ENCODE measurements at places on chromosomes 5 and 9.

DNA sequence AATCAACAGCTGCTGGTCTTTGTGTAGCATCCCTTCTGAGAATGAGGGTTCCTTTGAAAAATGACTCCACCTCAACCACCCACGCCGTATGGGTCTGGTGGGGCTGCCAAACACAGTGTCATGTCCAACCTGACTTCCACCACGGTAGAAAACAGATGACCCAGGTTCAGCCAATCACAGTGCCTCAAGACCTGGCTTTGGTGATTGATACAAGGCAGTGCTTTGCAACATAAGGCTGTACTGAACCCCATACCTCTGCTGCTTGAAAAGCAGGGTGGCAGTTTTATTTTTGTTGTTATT, 11.5 kb upstream of the TGFBR1 start:
- no peak for DNase-seq

DNA sequence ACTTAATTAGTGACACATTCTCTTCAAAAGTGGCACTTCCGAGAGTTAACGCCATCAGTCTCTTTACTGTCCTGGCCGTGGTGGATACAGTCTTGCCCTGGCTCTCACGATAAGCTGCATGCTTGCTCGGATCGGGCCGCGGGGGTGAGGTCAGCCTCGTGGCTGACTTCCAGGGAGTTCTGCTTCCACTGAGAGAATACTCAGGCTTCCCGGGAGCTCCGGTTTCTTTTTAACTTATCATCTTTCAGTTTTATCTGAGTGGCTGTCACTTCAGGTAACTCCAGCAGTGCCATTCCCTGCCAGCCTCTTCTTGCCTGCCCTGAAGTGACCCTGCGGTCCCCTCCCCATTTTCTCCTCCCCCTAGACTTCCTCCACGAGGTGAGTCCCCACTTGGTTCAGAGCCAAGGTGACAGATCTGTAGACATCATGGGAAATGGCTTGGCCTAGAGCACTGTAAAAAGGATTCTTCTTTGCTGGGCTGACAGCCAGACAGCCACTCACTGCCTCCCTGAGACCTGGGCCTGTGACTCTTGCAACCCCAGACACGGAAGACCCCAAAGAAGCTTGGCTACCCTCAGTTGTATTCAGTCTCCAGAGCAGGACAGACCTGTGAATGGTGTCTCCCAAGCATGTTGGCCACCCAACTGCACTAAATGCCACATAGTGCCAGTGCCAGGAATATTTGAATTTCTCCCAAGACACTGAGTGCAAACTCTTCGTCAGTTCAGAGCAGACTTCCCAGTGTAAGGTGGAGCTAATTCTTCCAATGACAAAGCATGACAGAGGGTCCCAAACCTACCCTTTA, 95.1 kb downstream of the DAPK1 start:
- no peak for DNase-seq

GRCh38 chr9:80690349-80690939, 998.9 kb downstream of the TLE1 start:
- no peak for DNase-seq

DNA sequence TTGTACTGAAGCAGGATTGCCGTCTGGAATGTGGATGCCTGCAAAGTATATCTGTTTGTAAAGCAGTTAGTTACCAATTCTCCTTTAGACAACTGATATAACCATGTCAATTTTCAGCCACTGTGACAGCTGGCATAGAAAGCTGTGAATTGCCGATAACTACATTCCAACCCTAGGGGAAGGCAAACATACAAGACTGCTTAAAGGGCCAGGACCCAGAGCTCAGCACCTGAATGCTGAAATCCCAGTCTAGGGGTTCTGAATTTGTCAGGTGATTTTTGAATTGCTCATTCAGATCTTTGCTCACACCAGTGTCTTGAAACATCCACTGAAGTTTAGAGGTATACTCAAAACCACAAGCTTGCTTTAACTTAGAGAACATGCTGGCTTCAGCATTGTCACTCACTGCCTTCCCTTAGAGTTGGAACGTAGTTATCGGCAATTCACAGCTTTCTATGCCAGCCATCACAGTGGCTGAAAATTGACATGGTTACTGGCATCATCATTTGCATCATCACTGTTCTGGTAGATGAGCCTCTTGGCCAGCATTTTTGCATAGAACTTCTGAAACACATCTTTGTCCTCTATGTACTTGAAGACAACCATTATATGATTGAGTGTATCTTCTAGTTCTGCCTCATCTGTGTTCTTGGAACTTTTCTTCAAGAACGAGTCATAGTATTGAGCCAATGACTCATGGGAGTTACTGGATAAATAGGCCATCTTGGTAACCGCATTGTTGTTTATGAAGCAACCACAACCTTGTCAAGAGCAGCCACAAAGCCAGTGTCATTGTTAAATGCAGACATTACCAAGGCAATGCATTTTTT, 82.1 kb downstream of the CCDC192 start:
- DNase-seq, result no peak

DNA sequence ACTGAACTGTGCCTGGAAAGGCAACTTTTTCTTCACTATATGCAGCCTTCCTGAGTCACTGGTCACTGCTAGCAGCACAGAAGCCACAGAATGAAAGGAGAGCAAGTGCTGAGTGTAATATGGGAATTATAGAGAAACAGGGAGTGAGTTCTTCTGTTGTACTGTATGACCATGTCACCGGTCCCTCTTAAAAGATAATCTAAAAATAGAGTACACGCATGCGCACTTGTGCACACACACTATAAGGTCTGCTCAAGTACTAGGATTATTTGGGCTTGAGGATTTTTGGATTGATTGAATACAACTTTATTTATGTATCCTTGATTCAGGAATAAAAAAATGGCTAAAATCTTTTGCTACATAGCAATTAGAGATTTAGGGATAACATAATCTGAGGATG, 571.9 kb downstream of the PDE4D start:
- no peak for DNase-seq

- no peak for DNase-seq
Observed at GRCh38 chr9:120974921-120975320, 48.3 kb upstream of the TRAF1 start.

DNA sequence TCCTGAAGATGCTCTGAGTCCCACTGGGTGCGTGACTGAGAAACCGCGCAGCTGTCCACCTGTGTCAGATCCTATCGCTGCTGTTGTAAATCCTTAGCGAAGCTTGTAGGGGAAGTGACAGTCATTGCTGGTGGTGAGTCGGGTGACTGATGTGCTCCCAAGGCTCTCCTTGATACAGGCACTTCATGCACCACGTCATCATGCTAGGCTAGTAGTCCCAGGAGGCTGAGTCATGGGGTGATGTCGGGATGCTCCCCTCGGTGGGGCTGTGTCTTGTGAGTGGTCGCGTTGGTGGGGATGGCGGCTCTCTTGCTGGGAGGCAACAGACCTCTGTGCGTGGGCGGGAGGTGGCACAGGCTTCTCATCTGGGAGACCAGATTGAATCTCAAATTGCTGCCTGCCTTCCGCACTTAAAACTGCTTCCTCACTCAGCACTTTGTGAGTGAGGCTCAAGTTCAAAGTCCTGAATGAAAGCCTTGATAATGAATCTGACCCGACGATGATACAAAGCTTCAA, 84.7 kb downstream of the CSNK1A1 start:
- no peak for DNase-seq

- DNase-seq, result no peak
Observed at GRCh38 chr5:139113892-139114291, 84.3 kb downstream of the SIL1 start.

- DNase-seq, result no peak
Observed at GRCh38 chr5:174325961-174326360, 280.5 kb downstream of the NSG2 start.

DNA sequence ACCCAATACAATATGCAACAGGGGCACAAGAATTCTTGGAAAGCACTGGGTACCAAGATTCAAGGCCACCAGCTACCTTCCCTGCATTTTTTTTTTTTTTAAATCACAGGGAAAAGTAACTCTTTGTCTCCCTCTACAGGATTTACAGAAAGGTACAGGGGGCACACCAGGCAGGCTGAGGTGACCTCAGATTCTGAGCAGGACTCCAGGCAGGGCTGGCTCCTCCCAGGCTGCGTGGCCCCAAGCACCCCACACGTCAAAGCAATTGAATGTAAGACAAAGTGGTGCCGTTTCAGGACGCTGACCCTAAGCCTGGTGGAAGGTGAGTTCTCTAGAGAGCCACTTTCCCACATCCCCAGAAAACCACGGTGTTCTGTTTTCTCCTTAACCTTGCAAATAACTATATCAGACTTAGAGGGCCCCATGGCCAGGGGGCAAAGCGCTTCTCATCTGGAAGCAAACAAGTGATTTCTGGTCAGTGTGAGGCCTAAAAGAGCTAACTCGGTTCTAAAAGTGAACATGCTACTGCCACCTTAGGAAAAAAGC, 222.6 kb downstream of the ROR2 start:
- DNase-seq, result peak; percentile 46

DNA sequence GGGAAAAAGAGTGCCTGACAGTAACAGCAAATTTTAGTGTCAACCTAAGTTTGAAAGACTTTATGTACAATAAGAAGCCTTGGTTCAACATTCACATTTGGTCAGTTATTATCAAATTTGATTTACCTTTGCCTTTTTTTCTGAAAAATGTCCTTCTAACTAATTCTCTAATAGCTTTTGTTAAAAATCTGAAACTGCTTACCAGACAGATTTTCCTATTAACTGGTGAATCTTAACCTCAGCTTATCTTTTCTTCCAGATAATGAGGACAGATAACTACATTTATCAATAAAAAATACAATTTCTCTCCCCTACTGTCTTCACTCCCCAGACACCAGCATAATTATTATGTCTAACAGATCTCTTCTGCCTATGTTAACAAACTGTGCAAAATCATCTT, 988.5 kb downstream of the CDH18 start:
- DNase-seq, result no peak

- DNase-seq, result no peak
Observed at GRCh38 chr5:66717455-66718373, 121.5 kb downstream of the MAST4 start.

GRCh38 chr9:128125580-128126354, 1.8 kb downstream of the PTGES2 start:
- no peak for DNase-seq

GRCh38 chr5:99176186-99176585, 247.4 kb upstream of the CHD1 start:
- no peak for DNase-seq

DNA sequence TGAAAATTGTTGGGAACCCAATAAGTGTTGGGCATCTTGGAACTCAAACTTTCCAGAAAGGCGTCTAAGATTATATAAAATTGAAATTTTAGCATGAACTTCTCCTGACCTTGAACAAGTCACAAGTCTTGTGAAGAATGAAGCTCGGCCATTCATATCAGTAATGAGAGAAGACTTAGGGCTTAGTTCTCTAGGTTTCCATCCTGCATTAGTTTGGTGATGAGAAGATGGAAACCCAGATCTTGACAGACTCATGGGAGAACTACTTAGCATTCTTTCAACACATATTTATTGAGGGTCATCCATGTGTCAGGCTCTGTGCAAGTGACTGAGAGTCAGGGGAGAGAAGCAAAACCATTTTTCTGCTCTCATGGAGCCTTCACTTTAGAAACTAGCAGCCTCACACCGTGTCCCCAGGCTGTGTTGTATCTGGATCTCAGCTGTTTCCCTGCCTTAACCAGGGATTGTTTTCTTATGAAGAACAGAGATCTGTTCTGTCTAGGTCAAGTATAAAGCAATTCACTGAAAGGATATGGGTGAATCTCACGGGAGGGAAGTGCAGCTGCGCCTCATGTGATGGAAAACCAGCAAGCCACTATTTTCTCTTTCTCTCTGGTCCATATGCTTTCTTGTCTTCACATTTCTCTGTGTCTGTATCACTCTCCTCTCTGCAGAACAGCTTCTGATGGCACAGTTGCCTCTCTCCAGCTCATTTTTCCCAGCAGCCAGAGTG, 3.4 kb downstream of the GARNL3 start:
- DNase-seq, result no peak

DNA sequence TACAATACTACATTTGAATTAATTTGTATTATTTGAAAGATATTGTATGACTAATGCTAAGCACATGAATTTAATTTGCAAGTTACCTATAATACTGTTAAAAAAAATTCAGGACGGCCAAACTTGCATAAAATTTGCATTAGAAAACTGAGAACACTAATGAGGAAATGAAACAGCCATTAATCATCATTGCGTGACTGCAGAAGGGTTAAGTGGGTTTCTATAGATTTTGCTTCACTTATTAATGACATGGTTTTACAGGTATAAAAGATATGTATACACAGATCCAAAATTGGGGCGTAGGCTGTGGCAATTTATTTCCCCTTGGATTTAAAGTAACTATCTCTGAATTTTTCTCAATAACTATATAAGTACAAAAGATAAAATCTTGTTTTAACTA, 882.6 kb downstream of the PTPRD start:
- DNase-seq, result no peak

GRCh38 chr5:140965905-140966292, 377 bp upstream of the PCDHAC2 start:
- DNase-seq, result no peak

- no peak for DNase-seq
Observed at GRCh38 chr9:33480106-33480505, 6.4 kb upstream of the NOL6 start.

DNA sequence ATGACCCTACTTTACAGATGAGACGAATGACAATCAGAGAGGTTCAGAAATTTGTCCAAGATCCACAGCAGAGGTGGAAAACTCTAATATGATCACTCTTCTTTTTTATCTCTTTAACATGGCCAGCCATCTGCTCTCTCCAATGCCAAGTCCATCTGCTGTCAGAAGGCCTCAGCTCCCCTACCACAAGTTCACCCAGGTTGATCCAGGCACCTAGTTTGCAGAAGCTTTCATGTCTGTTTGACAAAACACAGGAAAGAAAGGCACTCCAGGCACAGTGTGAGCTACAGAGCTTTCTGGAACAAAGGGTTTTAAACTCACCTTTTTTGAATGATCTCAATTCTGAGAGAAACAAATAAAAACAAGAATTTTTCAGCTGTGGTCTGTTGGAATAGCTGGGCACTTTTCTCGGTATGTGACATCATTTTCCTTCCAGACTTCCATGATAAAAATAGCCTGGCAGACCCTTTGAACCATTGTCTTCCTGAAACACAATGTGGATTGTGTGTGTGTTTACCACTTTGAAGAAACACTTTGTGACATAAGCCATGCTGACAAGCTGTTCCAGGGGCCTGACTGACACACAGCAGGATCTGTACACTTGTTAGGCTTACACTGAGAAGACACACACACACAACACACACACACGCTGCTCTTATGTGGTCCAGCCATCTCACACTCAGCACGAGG, 214.3 kb downstream of the AGTPBP1 start:
- no peak for DNase-seq

- DNase-seq, result no peak
Observed at GRCh38 chr9:131289301-131290035, at the start of gene PLPP7. PLPP7 (plus strand) TSS chr9:131289723; CDS start chr9:131289998, 275 bp downstream.

GRCh38 chr9:136566901-136567300, 21.1 kb upstream of the NOTCH1 start:
- DNase-seq, result no peak

- no peak for DNase-seq
Observed at GRCh38 chr9:89773170-89773569, 168.4 kb downstream of the GADD45G start.

- no peak for DNase-seq
Observed at GRCh38 chr5:59615272-59615671, 278.3 kb downstream of the PDE4D start.

All from neuronal stem cell (in vitro differentiated cells).